Dermis blood vessel endothelial cell (primary cell): ENCODE measurements at places on chromosomes 5 and 9. TPM values are rescaled to one million over a fixed set of nuclear protein-coding genes. Genes with fewer than 3 reads are reported as not detected.
A peak's percentile ranks its signal among the peaks of the same experiment; 100 is the strongest.

LTC4S gene
- 0.79 and 0.85 TPM in 2 replicates for total RNA-seq

CNTLN gene
- total RNA-seq, result 11.3 and 12.6 TPM in 2 replicates

- peak; percentile 94 for DNase-seq
Observed at GRCh38 chr5:57488215-57488955, 5.8 kb upstream of the ACTBL2 start.

LHX3 gene
- not detected in 2 replicates for total RNA-seq

DNA sequence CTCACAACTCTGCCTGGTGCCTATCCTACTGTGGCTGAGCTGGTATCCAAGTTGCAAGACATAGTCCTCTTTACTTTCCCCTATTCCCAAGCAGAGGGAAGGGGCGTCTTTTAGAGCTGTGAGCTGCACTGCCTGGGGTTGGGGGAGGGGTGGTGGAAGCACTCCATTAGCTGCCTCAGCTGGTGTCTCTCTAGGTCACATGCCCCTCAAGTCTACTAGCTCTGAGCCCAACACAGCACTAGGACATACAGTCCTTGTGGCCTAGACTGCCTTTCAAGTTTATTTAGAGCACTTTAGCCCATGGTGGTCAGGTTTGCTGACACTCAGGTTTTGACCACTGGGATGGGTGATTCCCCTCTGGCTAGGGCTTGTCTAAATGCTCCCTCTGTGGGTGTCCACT lies 54.7 kb downstream of the SREK1 start:
- no peak for DNase-seq

DNA sequence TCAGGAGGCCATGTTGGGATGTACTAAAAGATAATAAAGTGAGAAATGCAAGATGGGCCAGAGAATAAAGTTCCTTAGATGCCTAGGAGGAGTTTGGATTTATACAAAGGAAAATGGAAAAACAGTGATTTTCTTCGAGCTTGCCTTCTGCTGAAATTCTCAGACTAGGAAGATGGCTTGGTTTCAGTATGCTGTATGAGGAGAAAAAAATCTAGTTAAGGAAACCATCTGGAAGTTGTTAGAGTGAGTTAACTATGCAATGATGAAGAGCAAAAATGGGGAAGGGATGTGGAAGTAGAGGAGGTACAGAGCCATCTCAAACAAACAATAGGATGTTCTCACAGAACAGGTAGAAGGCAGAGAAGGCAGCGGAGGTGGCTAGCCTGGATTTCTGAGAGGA lies 162.9 kb upstream of the FTMT start:
- no peak for DNase-seq

GRCh38 chr9:109031241-109031640 lies 17.9 kb upstream of the CTNNAL1 start:
- no peak for DNase-seq

- DNase-seq, result no peak
Observed at GRCh38 chr5:169142264-169142970, 158.5 kb downstream of the SLIT3 start.

GRCh38 chr9:92165484-92165883 lies 50.3 kb upstream of the SPTLC1 start:
- DNase-seq, result no peak

DNA sequence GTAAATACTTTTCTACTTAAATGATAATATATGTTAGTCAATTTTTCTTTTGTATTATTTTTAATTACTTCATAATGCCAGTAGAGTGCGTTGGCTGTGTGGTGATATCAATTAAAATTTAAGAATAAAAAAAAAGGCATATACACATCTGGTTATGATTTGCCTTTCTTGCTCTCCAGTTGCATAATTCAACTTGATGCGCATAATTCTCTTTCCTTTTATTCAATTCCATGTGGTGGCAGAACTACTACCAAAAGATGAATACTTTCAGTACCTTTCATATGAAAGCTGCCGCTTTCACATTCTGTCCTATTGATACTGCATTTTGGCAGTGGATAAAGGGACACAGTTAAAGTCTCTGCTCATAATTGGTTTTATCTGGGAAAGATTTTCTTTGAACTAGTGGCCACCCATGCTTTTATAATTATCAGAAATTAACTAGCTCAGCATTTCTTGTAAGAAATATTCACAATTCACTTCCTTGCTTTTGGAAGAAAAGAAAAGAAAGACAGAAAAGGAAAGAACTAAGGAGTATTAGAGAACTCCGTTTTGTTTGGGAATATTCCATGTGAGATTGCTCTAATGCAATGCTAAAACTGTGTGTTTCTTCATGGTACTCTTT lies 12.3 kb upstream of the ADGRV1 start:
- DNase-seq, result no peak
